ENCODE measurements at places on chromosomes 2 and 18. TPM values are rescaled to one million over a fixed set of nuclear protein-coding genes. Genes with fewer than 3 reads are reported as not detected.

Gene ITPRIPL1
- 25.6 TPM for total RNA-seq

Gene ANKRD62
- not detected for total RNA-seq

Gene NCKAP5
- 27.9 TPM for total RNA-seq

Gene TMEM200C
- total RNA-seq = 26.1 TPM

Gene SERPINB13
- not detected for total RNA-seq

Gene ACMSD
- not detected for total RNA-seq

Gene ALK
- total RNA-seq = 2.1 TPM

Gene CDKL4
- 0.75 TPM for total RNA-seq

GRCh38 chr2:108388045-108388444 is 10.3 kb downstream of the SULT1C4 start:
- DNase-seq = no peak

GRCh38 chr18:23617412-23618014 is 31.2 kb upstream of the NPC1 start:
- DNase-seq = no peak

DNA sequence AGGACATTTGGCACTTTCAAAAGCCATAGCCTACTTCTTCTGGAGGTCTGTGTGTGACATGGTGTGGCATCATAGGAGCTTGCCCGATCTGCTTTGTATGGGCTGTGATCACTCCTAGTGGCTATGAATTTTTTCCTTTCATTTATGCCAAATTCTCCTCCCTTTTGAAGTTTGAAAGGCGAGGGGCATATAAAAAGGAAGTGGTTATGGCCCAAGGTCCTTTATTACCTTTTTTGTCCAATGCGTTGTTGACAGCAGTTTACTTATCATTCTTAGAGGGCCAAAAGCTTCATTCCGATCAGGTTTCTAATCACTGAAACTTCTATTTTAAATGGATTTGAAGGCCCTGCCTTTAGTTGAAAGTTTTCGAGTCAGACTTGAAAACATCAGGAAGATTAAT is 224.3 kb upstream of the FOSL2 start:
- DNase-seq = no peak

DNA sequence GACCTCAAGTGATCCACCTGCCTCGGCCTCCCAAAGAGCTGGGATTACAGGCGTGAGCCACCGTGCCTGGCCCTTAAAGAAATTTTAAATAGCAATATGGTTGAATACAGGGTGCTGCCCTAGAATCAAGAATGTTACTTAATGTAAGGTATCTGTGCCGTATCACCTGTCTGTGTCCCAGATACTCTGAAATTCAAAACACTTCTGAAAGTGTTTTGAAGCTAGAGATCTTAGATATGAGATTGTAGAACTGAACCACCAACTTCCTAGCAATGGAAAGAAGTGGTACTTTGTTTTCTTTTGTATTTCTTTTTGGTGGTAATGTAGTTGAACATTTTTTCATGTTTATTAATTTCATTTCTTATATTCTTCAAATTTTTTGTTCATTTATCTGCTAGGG is 13.0 kb downstream of the PTPN4 start:
- DNase-seq = no peak

DNA sequence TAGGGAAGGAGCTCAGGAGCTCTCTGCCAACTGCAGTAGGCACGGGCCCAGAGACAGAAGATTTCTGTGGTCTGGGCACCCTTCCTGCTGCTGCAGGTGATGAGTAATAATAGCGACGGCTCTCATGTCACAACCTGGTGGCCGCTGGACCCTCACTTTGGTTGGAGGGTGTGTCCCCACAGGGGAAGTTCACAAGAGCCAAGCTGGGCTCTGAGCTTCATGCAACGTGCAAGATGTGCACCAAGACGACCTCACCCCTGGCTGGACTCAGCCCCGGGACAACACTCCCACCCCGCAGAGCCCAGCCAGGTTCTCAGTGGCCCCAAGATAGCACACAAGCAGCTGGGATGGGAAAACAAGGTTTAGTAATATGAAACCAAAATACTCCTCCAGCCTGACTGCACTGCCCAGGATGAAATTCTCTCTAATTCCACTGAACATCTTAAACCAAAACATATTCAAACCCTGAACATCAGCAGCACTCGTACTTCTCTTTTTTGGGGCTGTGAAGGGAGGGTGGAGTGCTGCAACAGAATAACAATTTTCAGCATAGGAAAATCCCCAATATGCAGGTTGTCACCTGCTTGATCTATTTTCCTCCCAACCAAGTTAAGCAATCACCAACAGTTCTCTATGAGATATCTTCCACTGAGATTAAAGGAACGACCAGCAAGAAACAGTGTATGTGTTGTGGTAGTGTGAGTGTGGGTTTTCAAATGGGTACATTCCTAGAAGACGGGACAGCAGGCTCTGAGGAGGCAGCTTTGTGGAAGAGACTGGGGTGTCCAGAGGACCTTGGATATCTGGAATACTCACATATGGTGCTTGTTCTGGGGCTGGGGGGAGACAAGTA is 26.5 kb downstream of the BCL2 start:
- DNase-seq = no peak

All from neural crest cell (in vitro differentiated cells).